ENCODE measurements at places on chromosomes 16 and 17.

- DNase-seq, result no peak
Measured at GRCh38 chr17:14225254-14225980, 11.2 kb downstream of the CDRT15 start.

GRCh38 chr16:85288869-85289660 is 176.8 kb upstream of the CIBAR2 start:
- DNase-seq, result no peak

- DNase-seq, result no peak
Measured at GRCh38 chr17:63454915-63455314, 8.8 kb upstream of the CYB561 start.

DNA sequence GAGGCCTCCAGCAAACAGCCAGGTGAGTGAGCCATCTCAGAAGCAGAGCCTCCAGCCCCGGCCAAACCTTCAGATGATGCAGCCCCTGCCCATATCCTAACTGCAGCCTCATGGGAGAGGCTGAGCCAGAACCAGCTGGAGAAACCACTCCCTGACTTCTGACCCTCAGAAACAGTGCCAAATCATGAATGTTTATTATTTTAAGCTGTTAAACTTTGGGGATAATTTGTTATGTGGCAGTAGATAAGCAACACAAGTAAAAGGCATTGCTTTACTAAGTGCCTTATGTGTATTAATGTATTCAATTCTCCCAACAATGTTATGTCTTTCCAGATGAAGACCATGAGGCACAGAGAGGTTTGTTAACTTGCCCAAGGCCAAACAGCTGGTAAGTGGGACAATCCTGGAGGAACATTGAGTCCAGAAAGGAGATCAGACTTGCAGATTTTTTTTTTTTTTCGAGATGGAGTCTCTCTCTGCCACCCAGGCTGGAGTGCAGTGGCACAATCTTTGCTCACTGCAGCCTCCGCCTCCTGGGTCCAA is 59.6 kb downstream of the SOCS1 start:
- DNase-seq, result no peak

DNA sequence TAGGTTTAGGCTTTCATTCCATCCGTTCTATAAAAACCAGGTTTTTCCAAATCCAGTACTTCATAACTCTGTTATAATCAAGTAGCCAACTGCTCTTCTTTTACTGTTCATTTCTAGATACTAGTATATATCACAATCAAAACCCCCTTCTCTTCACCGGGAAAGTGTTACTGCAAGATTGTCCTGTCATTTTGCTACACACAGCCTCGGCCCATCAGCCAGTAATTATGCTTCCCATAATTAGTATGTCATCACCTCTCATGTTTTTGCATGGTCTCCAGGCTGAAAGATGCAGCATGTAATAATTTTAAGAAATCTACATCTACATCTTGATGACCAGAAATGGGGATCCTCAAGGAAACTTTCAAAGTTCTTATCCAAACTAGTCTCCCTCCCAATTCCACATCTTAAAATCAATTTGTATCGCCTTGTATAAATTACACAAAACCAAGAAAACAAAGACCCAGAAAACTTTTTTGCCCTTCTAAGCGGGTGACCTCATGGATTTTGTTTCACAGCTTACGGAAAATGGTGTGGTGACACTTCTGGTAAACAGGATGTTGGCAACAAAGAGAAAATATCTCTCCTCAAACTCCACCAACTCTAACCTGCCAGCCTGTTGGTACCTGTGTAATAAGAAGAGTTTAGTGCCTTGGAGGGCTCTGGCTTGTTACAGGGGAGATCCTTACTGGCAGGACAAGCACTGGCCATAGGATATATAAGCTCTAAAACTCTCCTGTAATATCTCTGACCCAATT is 9.3 kb downstream of the TACO1 start:
- no peak for DNase-seq

GRCh38 chr17:76727745-76728456 is 1.3 kb downstream of the METTL23 start:
- DNase-seq, result no peak
